ENCODE measurements at places on chromosomes 12 and 14. TPM values are rescaled to one million over a fixed set of nuclear protein-coding genes. Genes with fewer than 3 reads are reported as not detected.
A peak's percentile ranks its signal among the peaks of the same experiment; 100 is the strongest.

Gene SAV1
- total RNA-seq = 14.7 TPM

DNA sequence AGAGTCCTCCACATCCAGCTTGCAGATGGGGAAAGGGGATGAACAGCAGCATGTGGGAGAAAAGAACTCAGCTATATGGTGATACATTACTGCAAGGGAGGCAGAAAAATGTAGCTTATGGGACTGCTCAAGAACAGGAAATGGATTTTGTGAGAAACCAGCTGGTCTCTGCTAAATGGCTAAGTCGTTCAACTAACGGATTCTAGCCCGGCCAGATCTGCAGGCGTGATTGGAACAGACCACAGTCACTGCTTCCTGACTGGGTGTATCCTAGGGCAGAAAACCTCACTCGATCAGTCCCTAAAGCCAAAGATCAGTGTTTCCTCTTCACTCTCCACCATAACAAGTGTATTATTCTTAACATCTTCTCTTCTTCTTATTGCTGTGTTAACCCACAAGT, 8.1 kb upstream of the PTGDR start:
- DNase-seq = no peak

DNA sequence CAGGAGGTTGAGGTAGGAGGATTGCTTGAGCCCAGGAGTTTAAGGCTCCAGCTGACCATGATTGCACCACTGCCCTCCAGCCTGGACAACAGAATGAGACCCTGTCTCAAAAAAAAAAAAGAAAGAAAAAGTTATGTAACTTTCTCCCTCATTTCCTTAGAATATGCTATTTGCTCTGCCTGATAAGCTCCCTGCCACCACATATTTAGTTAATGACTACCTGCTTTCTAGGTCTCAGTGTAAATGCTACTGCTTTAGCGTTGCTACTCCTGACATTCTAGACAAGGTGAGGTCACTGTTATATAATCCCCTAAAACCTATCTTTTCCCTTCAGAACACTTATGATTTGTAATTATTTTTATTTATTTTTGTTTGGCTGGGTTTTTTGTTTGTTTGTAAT, 86.3 kb upstream of the AMN1 start:
- DNase-seq = no peak

Gene FGF6
- total RNA-seq = not detected

GRCh38 chr12:79643821-79644220, 46.9 kb downstream of the PAWR start:
- DNase-seq = no peak

- DNase-seq = no peak
These were observed 126.3 kb downstream of the KIF26A start for GRCh38 chr14:104264495-104265265.

Gene RTN1
- total RNA-seq = 0.32 TPM

Gene E2F7
- total RNA-seq = 0.83 TPM

GRCh38 chr12:67484791-67485480, 163.6 kb upstream of the DYRK2 start:
- no peak for DNase-seq

- DNase-seq = peak; percentile 75
These were observed 37.8 kb downstream of the PHETA1 start for GRCh38 chr12:111330800-111331752.

Gene AP1G2
- 207 TPM for total RNA-seq

DNA sequence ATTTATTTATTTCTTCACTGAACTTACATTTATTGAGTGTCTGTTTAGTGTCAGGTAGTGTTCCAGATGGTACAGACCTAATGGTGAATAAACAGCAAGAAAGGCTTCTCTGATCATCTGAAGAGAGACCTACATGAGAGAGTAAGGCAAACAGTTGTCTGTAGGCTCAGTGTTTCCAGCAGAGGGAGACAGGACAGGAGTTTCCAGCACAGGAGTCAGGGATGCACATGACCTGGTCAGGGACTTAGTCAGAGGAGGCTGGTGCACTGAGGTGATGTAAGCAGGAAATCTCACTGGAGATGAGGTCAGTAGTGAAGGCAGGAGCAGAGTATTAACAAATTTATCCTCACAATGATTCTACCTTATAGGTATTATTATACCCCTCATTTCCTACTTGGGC, 233.2 kb downstream of the MDGA2 start:
- DNase-seq = no peak

Gene P2RX2
- total RNA-seq = not detected

DNA sequence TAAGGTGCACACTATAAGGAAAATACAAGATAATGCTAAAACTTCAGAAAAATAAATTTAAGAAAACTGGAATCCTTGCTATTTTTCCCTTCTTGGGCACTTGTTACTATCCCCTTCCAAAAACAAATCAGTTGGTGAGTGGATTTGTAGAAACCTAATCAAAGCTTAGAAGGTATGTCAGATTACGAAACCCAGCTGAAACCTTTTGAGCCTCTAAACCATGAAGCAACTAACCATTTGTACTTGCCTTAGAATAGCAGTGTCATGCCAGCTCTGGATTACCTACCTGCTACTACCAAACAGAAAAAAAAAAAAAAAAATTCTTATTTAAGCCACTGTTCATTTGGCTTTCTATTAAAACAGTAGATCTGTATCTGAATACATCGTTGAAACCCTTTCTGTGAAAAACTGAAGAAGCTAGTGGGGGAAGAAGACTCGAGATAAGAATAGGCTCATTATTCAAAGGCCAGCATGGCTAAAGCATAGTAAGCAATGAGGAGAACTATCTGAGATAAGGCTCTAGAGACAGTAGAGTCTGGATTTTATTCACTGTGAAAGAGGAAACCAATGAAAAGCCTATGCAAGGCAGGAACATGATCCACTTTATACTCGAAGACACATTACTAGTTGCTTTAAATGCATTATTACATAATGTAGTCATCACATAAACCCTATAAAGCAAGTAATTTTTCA, 30.2 kb downstream of the OSBPL8 start:
- peak; percentile 55 for DNase-seq

DNA sequence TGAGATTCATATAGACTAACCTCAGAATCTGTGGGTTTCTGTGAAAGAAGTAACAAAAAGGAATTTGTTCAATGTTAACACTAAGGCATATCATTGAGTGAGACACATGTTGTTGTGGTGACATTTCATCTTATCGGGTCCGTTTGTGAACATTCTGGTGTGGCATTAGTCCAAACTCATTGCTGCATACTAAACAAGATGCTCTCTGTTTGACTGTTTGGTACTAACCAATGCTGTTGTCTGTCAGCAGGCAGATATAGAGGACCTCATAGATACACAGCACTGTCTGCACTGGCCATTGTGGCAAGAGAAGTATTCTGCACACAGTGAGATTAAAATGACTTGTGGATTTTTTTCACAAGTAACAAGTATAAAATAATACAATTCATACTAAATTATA, 41.2 kb downstream of the SLC25A21 start:
- DNase-seq = no peak

DNA sequence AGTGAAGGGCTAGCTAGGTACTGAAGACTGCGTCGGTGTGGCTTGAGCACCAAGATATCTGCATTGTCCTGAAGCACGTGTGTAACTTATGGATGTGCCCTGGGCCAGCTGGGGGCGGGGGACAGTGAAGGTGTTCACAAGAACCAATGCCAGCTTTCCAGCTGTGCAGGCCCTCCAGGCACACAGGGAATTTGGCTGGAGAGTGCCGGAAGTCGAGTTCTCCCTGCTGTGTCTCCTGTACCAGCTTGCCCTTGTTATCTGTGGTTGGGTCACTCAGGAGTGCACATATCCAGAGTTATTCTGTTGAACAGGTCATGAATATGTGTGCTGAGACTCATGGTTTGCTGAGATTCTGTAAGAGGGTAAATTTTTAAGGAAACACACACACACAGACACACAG, 75.9 kb upstream of the CRY1 start:
- DNase-seq = no peak

Gene ADAMTS20
- total RNA-seq = not detected

Gene PRB2
- not detected for total RNA-seq

Gene AICDA
- total RNA-seq = 6.3 TPM

GRCh38 chr12:129527506-129527905, 376.3 kb downstream of the TMEM132D start:
- no peak for DNase-seq

Gene MYF5
- total RNA-seq = not detected

GRCh38 chr14:64213853-64214570, 80.2 kb downstream of the ESR2 start:
- DNase-seq = no peak

GRCh38 chr14:99320621-99321235, 48.7 kb upstream of the BCL11B start:
- no peak for DNase-seq

DNA sequence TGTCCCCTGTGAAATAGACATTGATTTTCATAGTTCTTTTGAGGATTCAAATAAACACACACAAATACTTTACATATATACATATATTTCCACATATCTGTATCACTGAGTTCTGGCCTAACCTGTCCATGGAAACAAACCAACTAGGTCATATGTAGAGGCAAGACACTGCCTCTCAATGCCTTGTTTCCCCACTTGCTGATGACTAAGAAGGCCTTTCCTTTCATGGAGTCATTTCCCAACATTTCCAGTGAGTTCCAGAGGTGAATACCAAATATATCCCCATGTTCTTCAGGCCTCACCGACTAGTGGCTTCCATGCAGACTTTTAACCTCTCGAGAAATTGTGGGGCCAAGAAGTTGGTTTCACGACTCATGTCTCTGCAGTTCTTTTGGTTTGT, 120.8 kb downstream of the DNAI7 start:
- no peak for DNase-seq

Gene VDR
- not detected for total RNA-seq

- no peak for DNase-seq
These were observed 68.9 kb upstream of the CISTR start for GRCh38 chr12:53820514-53821306.

DNA sequence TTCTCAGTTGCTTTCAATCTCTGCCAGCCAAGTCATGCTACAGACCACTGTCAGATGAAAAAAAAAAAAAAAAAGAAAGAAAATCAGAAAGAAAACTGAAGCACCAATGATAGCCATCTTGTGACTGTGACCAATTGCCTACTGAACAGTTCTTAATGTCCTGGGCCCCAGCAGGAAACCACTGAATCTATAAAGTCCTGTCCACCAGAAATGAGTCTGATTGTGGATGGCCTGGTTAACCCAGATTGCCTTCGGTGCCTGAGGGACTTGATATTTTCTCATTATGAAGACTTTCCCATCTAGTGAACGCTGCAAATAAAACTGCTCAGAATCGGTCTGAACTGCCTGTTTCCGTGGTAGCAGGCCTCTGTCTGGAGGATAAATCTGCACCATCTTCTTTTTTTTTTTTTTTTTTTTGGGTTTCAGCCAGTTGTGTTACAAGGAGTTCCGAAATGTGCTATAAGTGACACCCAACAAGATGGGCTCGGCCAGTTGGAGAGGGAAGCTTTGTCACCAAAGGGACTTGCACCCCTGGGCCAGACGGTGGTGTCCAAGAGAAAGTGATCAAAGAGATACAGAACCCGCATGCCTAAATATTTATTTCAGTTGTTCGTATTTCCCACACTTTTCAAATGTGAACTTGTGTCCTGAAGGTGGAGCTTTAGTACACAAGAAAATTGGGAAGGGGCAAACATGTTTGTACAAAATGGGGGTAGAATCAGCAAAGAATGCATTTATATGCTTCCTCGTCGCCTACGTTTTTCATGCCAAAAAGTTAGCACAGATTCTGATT, 3.0 kb upstream of the PLXNC1 start:
- peak; percentile 55 for DNase-seq

DNA sequence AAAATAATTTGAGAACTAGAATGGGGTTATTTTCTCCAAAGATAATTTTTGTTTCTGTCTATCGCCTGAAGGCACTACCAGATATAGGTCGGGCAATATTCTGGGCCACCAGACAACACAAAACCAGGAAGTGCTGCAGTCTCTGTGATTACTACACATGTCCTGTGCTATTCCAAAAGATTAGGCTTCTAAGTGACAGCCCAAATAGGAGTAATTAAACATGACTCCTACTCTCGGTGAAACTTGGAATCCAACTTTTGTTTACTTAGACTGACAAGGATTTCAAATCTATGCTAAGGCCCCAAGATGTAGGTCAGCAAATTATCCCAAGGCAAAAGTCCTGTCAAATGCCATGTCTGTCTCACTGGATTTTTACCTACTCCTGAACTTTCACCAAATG, 157.6 kb upstream of the LRFN5 start:
- DNase-seq = no peak

Gene CIDEB
- 9.9 TPM for total RNA-seq

GRCh38 chr12:94309373-94309772, 150.3 kb downstream of the CEP83 start:
- DNase-seq = no peak

- DNase-seq = no peak
These were observed 148.8 kb upstream of the GARIN6 start for GRCh38 chr12:99498756-99499155.
